Hypothalamus (tissue), 51 donors: ENCODE measurements at places on chromosomes 3 and 15.

- DNase-seq = no peak
Observed at GRCh38 chr15:59180945-59181600, 25.6 kb upstream of the LDHAL6B start.

DNA sequence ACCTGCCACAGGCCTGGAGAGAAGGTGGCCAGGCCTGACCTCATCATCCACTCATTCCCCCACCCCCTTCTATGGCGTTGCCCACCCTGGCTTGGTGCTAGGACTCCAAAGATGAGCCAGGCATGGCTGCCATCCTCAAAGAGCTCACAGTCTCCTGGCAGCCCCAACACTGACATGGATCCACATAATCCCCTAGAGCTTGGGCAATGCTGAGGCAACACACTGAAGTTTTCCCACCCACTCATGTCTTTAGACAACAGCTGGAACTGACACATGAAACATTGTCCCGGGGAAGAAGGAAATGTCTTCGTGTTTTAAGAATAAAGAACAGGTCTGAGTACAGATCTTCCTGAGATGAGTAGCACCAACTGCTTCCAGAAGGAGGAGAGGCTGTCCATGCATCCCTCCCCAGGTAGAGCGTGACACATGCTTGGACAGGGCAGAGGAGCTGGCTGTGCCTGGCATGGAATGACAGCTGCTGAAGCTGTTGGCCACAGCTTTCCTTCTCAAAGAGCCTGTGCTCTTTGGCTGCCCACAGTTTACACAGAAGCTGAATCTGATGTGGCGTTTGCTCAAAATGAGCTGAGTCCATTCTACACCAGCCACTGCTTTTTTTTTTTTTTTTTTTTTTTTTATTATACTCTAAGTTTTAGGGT, 70.1 kb downstream of the HOMER2 start:
- no peak for DNase-seq

DNA sequence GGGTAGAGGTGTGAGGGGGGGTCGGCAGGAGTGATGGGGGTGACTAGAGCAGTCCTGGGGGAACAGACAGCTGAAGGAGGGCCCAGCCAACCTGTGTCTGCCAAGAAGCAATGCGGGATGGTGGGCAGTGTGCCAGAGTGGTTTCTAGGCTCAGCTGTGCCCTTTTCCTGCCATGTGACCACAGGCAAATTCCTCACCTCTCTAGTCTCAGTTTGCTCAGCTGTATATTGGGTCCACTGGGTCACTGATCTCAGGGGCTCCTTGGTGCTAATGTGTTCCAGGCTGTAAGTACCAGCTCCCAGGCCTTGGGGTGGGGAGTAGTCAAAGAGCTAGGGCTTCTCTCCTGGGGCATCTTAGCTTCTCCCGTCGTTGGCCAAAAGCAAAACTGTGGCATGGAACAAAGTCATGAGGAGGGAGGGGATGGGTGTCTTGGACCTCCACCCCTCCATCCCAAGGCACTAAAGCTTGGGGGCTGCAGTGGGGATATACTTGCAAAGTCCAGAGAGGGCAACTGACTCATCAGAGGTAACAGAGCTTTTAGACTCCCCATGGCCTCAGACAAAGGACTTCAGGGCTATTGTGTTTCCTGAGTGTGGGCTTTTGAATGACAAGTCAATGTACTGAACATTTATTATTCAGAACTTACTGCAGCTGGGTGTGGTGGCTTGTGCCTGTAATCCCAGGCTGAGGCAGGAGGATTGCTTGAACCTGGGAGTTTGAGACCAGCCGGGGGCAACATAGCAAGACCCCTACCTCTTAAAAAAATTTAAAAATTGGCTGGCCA, 20.9 kb downstream of the SMAD6 start:
- no peak for DNase-seq

DNA sequence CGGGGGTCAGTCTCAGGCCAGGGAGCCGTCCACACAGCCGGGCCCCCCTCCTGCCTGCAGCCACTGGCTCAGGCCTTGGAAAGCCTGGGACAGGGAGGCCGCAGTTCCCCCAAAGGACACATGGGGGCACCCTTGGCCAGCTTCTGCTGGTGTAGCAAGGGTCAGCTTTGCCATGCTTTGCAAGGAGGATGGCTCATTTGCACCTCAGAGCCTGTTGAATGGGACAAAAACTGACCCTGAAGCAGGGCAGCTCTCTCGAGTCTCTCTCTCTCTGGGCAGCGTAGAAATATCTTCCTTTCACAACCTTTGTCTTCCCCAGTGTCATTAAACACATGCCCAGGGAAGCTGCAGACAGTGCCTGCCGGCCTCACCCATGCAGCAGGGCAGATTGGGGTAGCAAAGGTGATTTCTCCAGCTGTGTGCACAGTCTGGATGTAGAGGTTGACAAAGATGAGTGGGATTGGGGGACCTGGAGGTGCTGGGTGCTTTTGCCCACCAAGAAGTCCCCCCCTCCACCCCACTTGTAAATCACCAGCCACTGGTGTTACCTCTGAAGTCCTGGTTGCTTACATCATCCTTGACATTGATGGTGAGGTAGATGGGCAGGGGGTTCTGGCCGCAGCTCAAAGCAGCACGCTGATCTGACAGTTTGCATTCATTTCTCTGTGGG, 17.4 kb upstream of the EHD4 start:
- peak; percentile 29 for DNase-seq

DNA sequence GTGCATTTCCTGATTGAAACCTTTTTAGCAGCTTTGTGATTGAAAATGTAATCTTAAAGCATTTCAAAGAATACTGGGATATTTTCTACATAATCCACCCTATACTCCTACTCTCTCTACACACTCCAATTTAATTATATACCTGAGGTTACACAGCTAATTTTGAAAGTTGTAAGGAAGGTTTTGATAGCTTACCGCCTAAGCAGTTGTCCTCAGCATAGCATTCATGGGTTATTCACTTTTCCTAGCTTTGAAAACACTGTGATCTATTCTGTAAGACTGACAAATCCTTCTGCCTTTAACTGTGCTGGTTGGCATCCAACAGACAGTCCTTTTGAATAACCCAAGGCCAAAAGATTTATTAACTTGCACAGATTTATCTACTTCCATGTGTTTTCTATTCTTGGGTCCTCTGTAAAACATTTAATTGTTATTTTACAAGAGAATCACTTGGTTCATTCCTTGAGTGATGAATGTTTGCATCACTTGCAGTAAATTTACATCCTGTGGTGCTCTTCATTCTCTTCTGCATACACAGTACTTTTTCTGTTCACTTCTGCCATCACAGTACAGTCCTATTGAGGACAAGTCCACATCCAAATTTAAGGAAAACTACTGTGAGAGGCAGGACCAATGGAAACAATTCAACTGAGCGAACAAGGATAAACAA, 44.8 kb downstream of the SERPINI1 start:
- no peak for DNase-seq
